ENCODE measurements at places on chromosomes 4 and X. TPM values are rescaled to one million over a fixed set of nuclear protein-coding genes. Genes with fewer than 3 reads are reported as not detected.

- H3K36me3 ChIP-seq = no peaks in the 10 kb centered on the region
- H3K27me3 ChIP-seq = peaks cover 16% of the 10 kb centered on the region
- no peaks in the 10 kb centered on the region for H3K4me1 ChIP-seq
- no peak for DNase-seq
- H3K27ac ChIP-seq = no peak overlapping the region
Measured at GRCh38 chrX:1472975-1473374, 20.3 kb upstream of the ASMTL start.

- no peak overlapping the region for H3K27ac ChIP-seq
- no peak overlapping the region for H3K4me3 ChIP-seq
- no peaks in the 10 kb centered on the region for H3K36me3 ChIP-seq
Measured at GRCh38 chr4:25903900-25904747, 9.9 kb upstream of the SMIM20 start.

GRCh38 chr4:63349674-63350025, 1059.6 kb downstream of the TECRL start:
- no peaks in the 10 kb centered on the region for H3K36me3 ChIP-seq
- no peaks in the 10 kb centered on the region for H3K4me1 ChIP-seq
- H3K27ac ChIP-seq = no peak overlapping the region
- no peaks in the 10 kb centered on the region for H3K27me3 ChIP-seq
- H3K4me3 ChIP-seq = no peak overlapping the region

GRCh38 chr4:26473893-26474292, 16.4 kb downstream of the CCKAR start:
- no peaks in the 10 kb centered on the region for H3K27me3 ChIP-seq
- H3K27ac ChIP-seq = no peak overlapping the region
- H3K4me3 ChIP-seq = no peak overlapping the region
- no peak for DNase-seq
- no peaks in the 10 kb centered on the region for H3K36me3 ChIP-seq

DNA sequence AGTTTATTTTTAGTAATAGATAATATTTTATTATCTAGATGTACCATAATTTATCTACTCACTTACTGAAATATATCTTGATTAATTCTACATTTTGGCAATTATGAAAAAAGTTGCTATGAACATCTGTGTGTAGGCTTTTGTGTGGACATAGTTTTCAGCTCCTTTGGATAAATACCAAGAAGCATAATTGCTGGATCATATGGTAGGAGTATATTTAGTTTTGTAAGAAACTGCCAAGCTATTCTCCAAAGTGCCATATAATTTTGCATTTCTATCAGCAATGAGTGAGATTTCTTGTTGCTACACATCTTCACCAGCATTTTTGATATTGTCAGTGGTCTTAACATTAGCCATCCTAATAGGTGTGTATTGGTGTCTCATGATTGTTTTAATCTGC, 882.6 kb upstream of the GRIA3 start:
- no peak for DNase-seq
- no peaks in the 10 kb centered on the region for H3K27me3 ChIP-seq
- no peak overlapping the region for H3K4me3 ChIP-seq
- H3K4me1 ChIP-seq = no peaks in the 10 kb centered on the region
- no peak overlapping the region for H3K27ac ChIP-seq
- H3K36me3 ChIP-seq = no peaks in the 10 kb centered on the region

Gene SH3TC1
- 28.8 TPM for total RNA-seq

- no peak for DNase-seq
- no peaks in the 10 kb centered on the region for H3K4me1 ChIP-seq
- H3K36me3 ChIP-seq = no peaks in the 10 kb centered on the region
- H3K27me3 ChIP-seq = no peaks in the 10 kb centered on the region
- H3K27ac ChIP-seq = no peak overlapping the region
Measured at GRCh38 chr4:133156556-133156955, 7.5 kb downstream of the PCDH10 start.

- H3K36me3 ChIP-seq = no peaks in the 10 kb centered on the region
- H3K4me3 ChIP-seq = no peak overlapping the region
- no peak overlapping the region for H3K27ac ChIP-seq
- H3K4me1 ChIP-seq = no peaks in the 10 kb centered on the region
- no peaks in the 10 kb centered on the region for H3K27me3 ChIP-seq
Measured at GRCh38 chr4:121155893-121156292, 8.2 kb downstream of the TNIP3 start.

- no peaks in the 10 kb centered on the region for H3K36me3 ChIP-seq
- peak overlapping the region; percentile 100 for H3K27ac ChIP-seq
- H3K27me3 ChIP-seq = no peaks in the 10 kb centered on the region
- no peaks in the 10 kb centered on the region for H3K4me1 ChIP-seq
Measured at GRCh38 chr4:102825261-102826091, 1.9 kb downstream of the UBE2D3 start.

Gene KLF8
- total RNA-seq = 25.4 TPM

Gene PNMA6A
- total RNA-seq = 0.73 TPM

DNA sequence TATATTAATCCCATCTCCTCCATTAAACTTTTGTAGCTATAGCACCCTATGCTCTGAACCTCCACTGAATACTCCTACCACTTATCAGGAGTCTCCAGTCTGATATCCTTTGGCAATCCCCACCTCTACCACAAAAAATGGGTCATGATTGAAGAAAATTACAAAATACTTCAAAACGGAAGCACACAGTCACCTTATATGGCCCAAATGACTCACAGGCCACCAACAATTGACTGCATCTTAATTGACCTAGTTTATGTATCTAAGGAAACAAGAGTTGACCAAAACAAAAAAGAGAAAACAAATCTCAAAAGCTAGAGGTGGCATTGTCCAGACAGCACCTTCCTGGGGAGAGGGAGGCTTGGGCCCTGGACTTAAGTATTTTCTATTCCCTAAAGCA, 120.0 kb upstream of the DIAPH2 start:
- no peaks in the 10 kb centered on the region for H3K36me3 ChIP-seq
- H3K4me3 ChIP-seq = no peak overlapping the region
- H3K27me3 ChIP-seq = no peaks in the 10 kb centered on the region
- no peaks in the 10 kb centered on the region for H3K4me1 ChIP-seq
- DNase-seq = no peak
- H3K27ac ChIP-seq = no peak overlapping the region

- no peak for DNase-seq
- no peaks in the 10 kb centered on the region for H3K4me1 ChIP-seq
- no peaks in the 10 kb centered on the region for H3K27me3 ChIP-seq
- H3K27ac ChIP-seq = no peak overlapping the region
- no peak overlapping the region for H3K4me3 ChIP-seq
Measured at GRCh38 chr4:90071289-90072235, 55.6 kb upstream of the CCSER1 start.

Measured in breast epithelium (tissue), 4 donors.